Endothelial cell of umbilical vein (primary cell): ENCODE measurements at places on chromosomes 5 and 9. TPM values are rescaled to one million over a fixed set of nuclear protein-coding genes. Genes with fewer than 3 reads are reported as not detected.

GRCh38 chr9:95018099-95018936 lies 291.8 kb downstream of the AOPEP start:
- peak overlapping the region; percentile 62 for H3K27ac ChIP-seq
- DNase-seq: peak; percentile 81
- no peaks in the 10 kb centered on the region for H3K27me3 ChIP-seq
- peaks cover 13% of the 10 kb centered on the region for H3K36me3 ChIP-seq
- peaks cover 15% of the 10 kb centered on the region for H3K4me1 ChIP-seq

DNA sequence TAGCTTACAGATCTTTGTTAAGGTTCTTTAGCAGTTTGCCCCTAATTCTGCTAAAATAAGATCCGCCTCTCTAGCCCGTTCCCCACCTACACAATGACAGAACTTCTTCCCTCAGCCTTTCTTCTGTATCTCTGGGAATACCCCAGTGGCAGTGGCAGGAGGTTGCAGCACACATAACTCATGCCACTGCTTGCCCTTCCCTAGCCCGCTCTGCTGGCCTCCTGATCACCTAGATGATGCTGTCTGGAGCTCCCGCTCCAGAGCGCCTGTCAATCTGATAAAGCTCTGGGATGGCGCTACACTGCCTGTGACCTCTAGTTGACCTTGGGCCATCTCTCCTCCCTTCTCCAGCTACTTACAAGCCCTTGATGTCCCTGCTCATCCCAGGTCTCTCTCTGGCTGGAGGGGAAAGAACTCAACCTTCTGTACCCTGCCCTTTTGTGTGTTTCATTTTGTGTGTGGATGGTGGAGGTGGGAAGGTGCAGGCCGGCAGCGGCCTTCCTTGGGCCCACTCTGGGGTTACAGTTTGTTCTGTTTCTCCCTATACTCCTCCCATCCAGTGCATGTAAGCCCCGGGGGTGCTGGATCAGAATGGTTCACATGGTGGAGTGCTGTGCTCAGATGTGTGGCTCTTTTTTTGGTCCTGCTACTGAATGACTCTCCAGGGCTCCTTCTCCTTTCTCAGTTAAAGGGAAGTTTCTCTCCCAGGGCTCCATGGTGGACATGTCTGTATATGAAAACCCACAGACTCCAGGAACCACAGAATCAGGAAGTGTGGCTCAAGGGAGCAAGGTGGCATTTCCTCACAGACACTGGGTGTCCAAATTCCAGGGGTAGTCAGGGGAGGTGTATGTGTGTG lies 29.1 kb downstream of the MTX3 start:
- DNase-seq: no peak
- H3K4me1 ChIP-seq: no peaks in the 10 kb centered on the region
- H3K27ac ChIP-seq: no peak overlapping the region
- no peaks in the 10 kb centered on the region for H3K27me3 ChIP-seq
- H3K4me3 ChIP-seq: no peak overlapping the region

INSL4 gene
- not detected in 2 replicates for total RNA-seq

IL7R gene
- total RNA-seq: 1.2 TPM in 2 replicates

GRCh38 chr5:130171699-130172098 lies 267.4 kb downstream of the CHSY3 start:
- no peak overlapping the region for H3K27ac ChIP-seq
- H3K4me3 ChIP-seq: no peak overlapping the region
- H3K4me1 ChIP-seq: no peaks in the 10 kb centered on the region

DNA sequence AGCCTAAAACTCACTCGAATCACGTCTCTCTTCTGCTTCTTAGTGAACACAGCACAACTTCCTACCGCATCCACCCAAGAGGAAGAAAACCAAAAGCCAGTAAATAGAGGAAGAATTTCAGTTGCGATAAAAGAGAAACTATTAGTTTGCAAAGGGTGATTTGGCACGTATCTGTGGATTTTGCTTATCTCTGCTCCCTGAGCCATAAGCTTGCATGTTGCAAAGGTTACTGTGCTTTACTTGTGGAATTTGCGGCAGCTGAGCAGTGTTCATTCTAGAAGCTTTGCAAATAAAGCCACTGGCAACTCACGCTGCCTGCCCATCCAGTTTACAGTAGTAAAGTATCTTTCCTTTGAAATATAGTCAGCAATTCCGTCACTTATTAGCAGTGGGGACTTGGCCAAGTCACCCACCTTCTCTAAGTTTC lies 149.0 kb upstream of the PCA3 start:
- H3K27me3 ChIP-seq: no peaks in the 10 kb centered on the region
- H3K27ac ChIP-seq: no peak overlapping the region
- no peak for DNase-seq
- H3K36me3 ChIP-seq: no peaks in the 10 kb centered on the region
- H3K4me1 ChIP-seq: no peaks in the 10 kb centered on the region

GRCh38 chr5:31844622-31845345 lies 205.9 kb downstream of the PDZD2 start:
- no peak overlapping the region for H3K27ac ChIP-seq
- H3K4me3 ChIP-seq: no peak overlapping the region
- H3K27me3 ChIP-seq: no peaks in the 10 kb centered on the region
- DNase-seq: no peak
- no peaks in the 10 kb centered on the region for H3K36me3 ChIP-seq
